Uterus (tissue), 4 donors: ENCODE measurements at places on chromosomes 2 and 18.

DNA sequence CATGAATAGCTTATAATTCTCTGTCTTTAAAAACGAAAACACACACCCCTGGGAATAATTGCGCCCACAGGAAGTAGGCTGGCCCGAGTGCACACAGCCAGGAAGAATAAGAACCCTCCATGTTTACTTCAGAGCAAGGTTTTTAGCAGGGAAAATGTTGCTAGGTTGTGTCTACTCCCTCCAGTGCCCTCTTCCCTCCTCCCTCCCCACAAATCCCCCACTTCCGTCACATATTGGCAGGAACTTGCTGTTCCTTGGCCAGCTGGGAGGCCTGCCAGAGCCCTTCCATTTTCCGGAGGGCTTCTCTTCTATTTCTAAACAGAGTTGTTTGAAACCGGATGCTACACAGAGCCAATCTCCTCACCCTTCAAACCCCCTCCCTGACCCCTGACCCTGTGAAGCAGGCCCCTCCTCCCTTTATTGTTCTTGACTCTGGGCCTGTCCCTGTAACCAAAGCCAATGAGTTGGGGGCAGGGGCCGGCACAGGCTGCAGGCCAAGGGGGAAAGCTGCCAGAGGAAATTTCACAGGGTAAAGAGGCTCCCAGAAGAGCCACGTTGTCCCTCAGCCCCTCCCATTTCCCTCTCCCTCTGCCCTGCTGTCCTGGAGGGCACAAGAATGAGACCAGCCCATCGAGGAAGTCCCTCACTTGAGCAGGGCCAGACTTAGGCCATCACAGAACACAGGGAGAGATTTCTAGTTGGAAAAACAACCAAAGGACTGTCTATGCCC is 49.8 kb upstream of the LGALSL start:
- DNase-seq = peak; percentile 89

- no peak for DNase-seq
Measured at GRCh38 chr2:168734199-168734760, 68.2 kb upstream of the NOSTRIN start.

DNA sequence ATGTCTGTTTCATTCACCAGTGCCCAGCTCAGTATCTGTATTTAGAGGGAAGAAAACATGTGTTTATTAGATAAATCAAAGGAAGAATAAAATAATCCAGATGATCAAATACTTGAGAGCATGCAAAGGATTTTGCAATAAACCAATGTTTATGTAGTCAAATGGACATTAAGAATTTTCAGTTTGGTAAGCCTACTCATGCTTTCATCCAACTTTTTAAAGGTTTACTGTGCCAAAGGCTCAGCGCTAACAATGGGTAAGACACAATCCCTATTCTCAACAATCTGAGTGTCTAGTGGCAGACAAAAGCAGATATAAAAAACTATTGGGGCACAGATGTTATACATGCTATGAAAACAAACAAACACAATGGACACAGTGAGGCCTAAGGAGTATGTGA is 26.3 kb downstream of the GRB14 start:
- no peak for DNase-seq

GRCh38 chr2:108316033-108316432 is 27.3 kb downstream of the SULT1C2 start:
- no peak for DNase-seq
